ENCODE measurements at places on chromosomes 7 and 10.
A peak's percentile ranks its signal among the peaks of the same experiment; 100 is the strongest.

DNA sequence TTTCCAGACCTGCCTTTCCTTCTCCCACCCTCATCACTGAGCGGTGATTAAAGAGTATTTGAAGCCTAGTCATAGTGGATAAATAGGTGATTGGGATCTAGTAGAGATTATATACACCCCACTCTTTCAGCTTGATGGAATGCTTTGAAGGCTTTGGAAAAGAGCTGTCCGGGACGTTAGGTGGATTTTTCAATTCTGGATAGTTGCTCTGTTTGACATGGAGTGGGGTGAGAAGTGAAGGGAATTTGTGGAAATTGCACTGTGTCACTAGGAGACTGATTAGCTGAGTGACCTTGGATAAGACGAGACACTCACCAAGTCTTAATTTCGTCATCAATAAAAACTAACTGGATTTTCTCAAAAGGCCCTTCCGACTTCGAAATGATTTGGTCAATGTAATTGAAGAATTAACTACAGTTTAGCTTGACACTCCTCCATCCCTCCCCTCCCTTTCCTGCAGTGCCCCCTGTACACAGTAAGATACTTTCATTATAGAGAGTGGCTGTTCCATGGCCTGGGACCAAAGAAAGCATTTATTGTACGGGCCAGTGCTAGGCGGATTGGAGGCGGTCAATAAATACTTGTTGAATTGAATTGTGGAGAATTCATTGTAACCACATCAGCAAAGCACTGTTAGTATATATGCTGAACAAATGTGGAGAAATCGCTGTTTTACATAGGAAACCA is 962 bp downstream of the ZKSCAN1 start:
- DNase-seq = no peak

- no peak for DNase-seq
Measured at GRCh38 chr7:99829524-99830160, 1.8 kb downstream of the CYP3A43 start.

DNA sequence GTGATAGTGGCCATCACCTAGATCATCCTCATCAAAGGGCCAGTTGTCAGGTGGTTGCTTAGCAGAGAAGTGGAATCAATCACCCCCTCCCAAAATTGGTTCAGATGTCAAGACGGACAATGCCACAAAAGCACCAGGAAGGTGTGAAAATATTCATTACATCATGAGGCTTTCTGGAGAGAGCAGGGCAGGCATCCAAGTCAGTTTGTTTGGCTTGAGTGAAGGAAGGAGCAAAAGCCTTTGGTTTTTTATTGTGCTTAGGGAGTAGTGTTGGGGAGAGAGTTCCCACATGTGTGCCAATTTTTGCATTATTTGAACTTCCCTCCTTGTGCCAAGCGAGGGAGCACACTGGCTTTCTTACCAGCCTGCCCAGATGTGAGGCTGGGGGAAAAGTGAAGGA is 1082.9 kb downstream of the LRMDA start:
- no peak for DNase-seq

GRCh38 chr10:28690545-28690944 is 13.2 kb downstream of the BAMBI start:
- DNase-seq = no peak

DNA sequence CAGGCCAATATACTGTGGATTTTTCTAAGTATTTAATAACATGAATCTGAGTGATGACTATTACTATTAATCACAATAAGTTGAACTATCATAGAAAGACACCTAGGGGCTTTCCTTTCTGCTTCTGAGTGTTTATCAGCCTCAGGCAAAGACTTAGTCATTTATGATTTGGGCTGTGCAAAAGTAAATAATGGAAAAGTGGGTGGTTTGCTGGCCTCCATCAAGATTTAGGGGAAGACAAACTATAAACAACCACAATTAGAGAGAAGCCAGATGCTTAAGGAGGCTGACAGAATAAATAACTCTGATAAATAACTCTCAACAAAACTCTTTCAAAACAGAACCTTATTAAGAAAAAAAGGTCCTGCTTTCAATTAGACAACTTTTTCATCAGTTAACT is 64.7 kb downstream of the MACC1 start:
- no peak for DNase-seq

DNA sequence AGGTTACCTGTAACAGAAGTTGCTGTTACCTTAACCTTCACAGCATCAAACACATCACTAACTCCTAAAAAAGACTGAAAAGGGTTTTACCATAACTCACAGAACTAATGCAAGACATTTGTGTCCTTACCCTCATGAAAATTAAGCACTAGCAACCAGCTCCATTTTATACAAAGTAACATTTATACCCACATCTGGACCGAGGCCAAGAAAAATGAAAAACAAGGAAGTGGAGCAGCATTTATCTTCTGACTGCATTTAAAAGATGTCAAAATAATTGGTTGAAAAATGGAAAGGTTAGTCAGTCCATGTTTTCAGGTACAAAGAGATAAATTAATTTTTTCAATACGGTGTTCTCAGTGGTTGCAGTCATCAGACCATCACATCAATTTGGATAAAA is 3.1 kb upstream of the RBP4 start:
- no peak for DNase-seq

DNA sequence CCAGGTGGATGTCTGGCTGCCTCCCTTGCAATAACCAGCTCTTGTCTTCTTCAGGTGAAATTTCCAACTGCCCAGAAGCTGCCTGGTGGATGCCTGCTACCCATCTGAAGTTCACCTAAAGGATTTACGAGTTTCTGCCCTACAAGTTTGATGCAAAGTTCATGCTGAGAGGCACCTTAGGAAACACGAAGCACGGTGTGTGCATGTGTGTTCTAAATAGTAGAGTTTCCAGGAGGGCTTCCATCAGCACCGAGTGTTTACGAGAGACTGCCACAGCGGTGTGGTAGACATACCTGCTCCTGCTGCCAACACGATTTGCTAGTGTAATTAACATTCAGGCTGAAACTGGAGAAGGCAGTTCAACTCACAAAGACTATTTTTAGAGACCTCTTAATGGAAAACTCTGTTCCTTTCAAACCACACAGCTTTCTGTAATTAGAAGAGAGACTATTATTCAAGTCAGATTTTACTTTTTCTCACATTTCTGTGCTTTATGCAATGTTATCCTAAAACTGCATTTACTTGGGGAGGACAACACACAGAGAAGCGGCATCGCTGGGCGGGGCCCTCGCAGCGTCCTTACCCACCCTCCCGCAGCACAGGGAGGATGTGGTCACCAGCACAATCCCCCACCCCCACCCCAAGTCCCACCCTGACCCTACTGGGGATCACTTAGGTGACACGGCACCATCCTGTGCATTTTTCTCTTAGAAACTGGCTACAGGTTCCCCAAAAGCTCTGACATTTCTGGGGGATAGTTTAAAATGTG is 15.5 kb upstream of the CPXM2 start:
- DNase-seq = no peak

- peak; percentile 13 for DNase-seq
Measured at GRCh38 chr7:55086413-55087201, 67.8 kb downstream of the EGFR start.

DNA sequence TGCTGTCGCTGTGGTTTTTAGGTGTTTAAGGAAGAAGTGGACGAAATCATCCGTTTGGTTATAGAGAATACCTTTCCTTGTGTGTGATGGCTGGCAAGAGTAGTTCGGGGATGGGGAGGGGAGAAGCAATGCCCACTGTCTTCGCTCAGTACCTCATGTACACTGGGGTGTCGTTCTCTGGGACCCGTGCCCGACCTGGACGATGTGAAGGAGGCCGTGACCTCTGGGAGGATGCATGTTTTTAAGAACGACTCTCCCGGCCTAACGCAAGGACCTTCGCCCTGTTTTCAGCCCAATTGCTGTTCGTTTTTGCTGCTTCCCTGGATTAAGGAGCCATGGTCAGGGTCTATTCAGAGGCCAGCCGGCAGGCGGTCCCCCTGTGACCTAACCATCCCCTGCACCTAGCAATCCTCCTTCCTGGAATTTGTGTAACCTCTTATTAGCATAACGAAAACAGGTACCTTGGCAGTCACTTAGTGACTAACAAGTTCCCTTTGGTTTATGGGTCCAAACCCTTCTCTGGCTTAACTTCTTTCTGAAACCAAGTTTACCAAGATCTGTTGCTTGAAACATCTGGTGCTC is 1.3 kb downstream of the NFE2L3 start:
- DNase-seq = peak; percentile 41

DNA sequence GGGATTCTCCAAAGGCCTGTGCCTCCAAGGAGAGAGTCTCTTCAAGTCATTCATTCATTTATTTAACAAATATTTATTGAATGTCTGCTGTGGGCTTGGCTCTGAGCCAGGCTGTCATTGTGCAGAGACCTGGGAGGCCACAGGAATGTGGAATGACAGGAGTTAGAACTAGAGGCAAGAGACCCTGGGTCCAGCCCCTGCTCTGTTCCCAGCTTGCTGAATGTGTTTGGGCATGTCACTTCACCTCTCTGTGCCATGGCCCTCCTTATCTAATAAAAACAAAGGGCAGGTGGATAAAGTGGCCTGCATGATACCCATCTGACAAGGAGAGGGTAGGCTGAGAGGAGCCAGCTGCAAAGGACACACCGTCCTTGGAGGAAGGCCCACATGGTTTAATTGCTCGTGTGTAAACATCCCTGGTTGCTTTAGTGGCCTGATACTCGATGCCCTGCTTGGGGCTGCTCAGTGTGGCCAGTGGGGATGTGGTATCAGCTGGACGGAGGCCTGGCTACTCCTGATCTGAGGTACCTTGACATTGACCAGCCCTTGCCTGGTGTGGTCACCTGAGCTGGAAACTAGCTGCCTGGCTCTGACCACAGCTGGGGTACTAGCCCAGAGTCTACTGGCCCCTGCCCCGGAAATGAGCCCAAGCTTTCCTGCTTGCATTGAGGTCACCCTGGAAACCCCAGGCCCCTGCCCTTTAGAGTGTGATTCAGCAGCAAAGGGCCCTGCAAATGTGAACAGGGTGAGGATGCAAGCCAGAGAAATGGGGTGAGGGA is 116.2 kb downstream of the CDH23 start:
- no peak for DNase-seq

DNA sequence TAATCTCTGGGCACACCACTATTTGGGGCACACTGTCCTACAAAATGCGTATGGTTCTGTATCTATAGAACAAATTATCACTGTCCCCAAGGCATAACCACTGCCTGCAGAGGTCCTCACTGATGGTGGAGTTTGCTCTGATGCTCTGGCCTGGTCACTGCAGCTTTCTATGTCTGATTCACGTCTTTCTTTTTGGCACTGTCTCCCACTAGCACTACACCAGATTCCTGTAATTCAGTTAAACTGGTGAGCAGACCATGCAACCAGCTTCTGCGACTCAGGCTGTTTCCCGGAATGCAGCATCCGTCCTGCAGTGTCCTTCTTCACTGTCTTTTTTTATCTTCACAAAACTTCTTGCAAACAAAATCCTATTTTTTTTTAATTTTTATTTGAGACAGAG is 112.8 kb downstream of the KLF6 start:
- no peak for DNase-seq

DNA sequence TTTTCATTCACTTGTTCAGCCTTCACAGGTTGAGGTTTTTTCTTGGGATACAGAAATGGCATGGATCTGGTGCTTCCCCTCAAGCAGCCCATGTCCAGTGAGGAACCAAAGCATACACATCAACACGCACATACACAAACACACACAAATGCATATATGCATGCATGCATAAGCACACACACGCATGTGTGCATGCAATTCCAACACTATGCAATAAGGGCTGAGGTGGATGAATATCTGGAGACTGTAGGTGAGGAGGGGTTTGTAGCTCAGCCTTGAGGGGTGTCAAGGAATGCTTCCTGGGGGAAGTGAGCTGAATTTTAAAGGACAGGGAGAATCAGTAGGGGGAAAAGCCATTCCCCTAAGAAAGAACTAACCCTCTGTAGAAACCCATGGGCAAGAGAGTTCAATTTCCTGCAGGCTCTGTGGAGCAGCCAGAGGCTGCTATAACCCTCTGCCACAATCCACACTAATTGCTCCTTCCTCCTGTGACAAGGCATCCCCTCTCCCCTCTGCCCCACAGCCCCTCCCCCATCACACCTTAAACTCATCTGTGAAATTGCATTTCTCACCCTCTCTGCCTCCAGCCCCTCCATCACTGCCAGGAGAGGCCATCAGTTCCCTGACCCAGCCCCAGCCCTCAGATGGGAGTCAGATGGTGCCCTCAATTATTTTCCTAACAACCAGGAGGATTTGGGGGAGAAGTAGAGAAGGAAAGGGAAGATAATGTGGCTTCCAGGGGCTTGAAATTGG is 316.4 kb downstream of the RPS24 start:
- DNase-seq = no peak

DNA sequence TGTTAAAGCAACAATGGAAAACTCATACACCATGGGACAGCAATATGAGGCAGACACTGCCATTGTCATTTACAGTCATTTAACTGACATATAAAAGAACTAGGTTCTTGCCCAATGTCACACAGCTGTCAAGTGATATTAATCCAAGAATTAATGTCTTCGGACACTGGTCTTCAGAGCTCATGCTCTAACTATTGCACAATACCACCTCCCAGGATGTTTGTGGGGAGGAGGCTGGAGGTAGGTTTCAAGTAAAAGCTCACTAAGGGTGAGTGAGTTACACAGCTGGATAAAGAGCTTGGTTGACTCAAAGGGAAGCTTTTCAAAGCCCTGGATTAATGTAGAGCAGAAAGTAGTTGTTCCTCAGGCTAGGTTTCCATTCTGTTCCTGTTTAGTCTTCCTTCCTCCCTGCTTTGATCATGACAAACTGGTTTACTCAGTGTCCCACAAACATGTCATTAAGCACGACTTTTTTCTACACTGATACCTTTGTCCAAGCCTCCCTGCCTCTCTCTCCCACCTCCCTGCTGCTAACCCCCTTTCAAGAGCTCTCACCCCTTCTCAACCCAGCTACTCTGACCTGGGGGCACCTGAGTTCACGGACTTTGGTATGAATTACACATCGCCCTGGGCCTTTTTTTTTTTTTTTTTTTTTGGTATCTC is 987 bp upstream of the EXOC6 start:
- DNase-seq = no peak

- no peak for DNase-seq
Measured at GRCh38 chr10:50358411-50358810, 107.1 kb upstream of the ASAH2 start.

GRCh38 chr7:31741852-31742251 is 54.8 kb downstream of the PPP1R17 start:
- no peak for DNase-seq

DNA sequence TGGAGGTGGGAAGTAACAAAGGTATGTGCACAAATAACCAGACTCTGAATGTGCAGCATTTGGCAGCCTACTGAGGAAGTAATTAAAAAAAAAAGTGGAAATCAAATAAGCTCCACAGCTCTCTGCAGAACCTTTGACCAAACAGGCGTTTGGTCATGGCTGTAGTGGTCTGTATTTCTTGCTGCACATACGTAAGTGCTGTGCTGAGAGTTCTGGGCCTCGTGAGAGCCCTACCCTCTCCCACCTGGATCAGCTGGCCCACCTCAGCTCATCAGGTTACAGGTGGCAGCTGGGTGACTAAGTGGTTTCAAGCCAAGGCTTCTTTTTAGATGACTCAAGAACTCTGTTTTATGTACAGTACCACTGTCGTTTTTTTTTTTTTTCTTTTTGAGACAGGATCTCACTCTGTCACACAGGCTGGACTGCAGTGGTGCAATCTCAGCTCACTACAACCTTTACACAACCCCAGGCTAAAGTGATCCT is 178.2 kb upstream of the KLF6 start:
- no peak for DNase-seq

GRCh38 chr10:84537447-84537931 is 209.1 kb downstream of the CCSER2 start:
- DNase-seq = no peak

Data from activated T-cell treated with anti-CD3 and anti-CD28 coated beads for 48 hours (primary cell).